ENCODE measurements at places on chromosomes 2 and 18.
A peak's percentile ranks its signal among the peaks of the same experiment; 100 is the strongest.

- H3K36me3 ChIP-seq, result peaks cover 6% of the 10 kb centered on the region
- H3K27me3 ChIP-seq, result no peaks in the 10 kb centered on the region
- H3K4me3 ChIP-seq, result no peak overlapping the region
- peaks cover 4% of the 10 kb centered on the region for H3K4me1 ChIP-seq
These were observed 4.8 kb downstream of the PDK1 start for GRCh38 chr2:172560721-172561120.

- no peak for DNase-seq
- peaks cover 3% of the 10 kb centered on the region for H3K4me1 ChIP-seq
- H3K27ac ChIP-seq, result no peak overlapping the region
- no peak overlapping the region for H3K4me3 ChIP-seq
- no peaks in the 10 kb centered on the region for H3K27me3 ChIP-seq
These were observed 59.5 kb downstream of the MFSD6 start for GRCh38 chr2:190467575-190468083.

- DNase-seq, result no peak
- no peaks in the 10 kb centered on the region for H3K27me3 ChIP-seq
- H3K4me3 ChIP-seq, result no peak overlapping the region
- H3K27ac ChIP-seq, result no peak overlapping the region
These were observed 30.2 kb upstream of the CABYR start for GRCh38 chr18:24108641-24109040.

GRCh38 chr18:56721031-56721430, 69.9 kb downstream of the WDR7 start:
- no peaks in the 10 kb centered on the region for H3K27me3 ChIP-seq
- no peak overlapping the region for H3K27ac ChIP-seq
- no peak overlapping the region for H3K4me3 ChIP-seq
- no peaks in the 10 kb centered on the region for H3K4me1 ChIP-seq
- DNase-seq, result no peak
- no peaks in the 10 kb centered on the region for H3K36me3 ChIP-seq

- H3K36me3 ChIP-seq, result no peaks in the 10 kb centered on the region
- DNase-seq, result no peak
- no peaks in the 10 kb centered on the region for H3K4me1 ChIP-seq
- no peak overlapping the region for H3K4me3 ChIP-seq
- no peaks in the 10 kb centered on the region for H3K27me3 ChIP-seq
These were observed 190.2 kb downstream of the GALR1 start for GRCh38 chr18:77439888-77440287.

DNA sequence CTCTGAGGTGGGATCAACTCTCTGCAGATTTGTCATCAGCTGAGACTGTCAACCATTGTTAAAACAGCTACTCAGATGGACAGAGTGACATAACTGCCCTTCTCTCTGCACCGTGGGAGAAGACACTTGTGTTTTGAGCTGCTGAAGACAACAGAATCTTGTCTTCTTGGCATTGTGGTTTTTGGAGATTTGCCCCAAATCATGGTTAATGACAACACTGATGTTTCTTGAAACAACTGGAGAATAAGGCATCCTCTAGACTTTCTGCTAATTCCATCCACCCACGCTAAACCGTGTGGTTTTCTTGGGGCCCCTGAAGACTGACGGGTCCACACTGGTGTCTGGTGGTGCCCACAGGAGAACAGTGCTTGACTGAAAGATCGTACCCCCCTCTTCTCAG, 39.5 kb downstream of the SH3BP4 start:
- DNase-seq, result no peak
- peaks cover 16% of the 10 kb centered on the region for H3K36me3 ChIP-seq
- no peaks in the 10 kb centered on the region for H3K27me3 ChIP-seq
- H3K27ac ChIP-seq, result no peak overlapping the region
- H3K4me1 ChIP-seq, result peaks cover 55% of the 10 kb centered on the region
- H3K4me3 ChIP-seq, result peak overlapping the region; percentile 11

GRCh38 chr2:117960231-117960630, 53.6 kb downstream of the CCDC93 start:
- peaks cover 3% of the 10 kb centered on the region for H3K4me1 ChIP-seq
- H3K36me3 ChIP-seq, result peaks cover 95% of the 10 kb centered on the region
- no peak overlapping the region for H3K4me3 ChIP-seq
- no peak for DNase-seq
- no peak overlapping the region for H3K27ac ChIP-seq

DNA sequence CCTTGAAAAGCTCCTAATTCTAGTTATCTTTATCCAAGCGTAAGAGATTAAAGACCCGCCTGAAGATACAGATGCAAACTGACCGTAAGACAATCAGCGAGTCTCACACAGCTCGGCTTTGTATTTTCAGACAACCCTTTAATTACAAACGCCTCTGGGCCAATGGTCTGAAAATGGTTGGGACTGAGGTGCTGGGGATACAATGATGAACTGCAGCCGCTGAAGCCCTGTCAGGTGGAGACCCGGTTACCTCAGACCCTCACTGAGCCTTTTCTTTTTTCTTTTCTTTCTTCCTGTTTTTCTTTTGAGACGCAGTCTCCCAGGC, 715 bp upstream of the CFAP36 start:
- H3K36me3 ChIP-seq, result peaks cover 5% of the 10 kb centered on the region
- H3K27ac ChIP-seq, result peak overlapping the region; percentile 35
- H3K4me3 ChIP-seq, result peak overlapping the region; percentile 67

- H3K36me3 ChIP-seq, result no peaks in the 10 kb centered on the region
- H3K27ac ChIP-seq, result peak overlapping the region; percentile 94
- H3K27me3 ChIP-seq, result no peaks in the 10 kb centered on the region
- no peak overlapping the region for H3K4me3 ChIP-seq
These were observed 15.5 kb upstream of the SLC20A1 start for GRCh38 chr2:112630268-112630667.

DNA sequence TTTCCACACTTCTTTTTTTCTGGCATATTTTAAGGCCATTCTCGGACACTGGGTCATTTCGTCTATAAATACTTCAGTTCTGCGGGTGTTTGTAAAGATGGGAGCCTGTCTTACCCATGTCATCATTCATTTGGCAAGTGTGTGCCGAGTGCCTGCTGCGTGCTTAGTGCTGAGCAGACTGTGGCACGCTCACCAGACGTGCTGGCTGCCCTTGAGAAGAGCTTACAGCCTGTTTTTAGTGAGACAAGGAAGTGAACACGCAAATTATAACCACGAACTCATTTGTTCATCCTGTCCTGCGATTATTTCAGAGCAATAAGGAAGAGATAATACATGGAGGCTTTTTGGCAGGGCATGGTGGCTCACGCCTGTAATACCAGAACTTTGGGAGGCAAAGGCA, 10.4 kb upstream of the STON1 start:
- no peak for DNase-seq
- H3K36me3 ChIP-seq, result peaks cover 39% of the 10 kb centered on the region
- H3K27ac ChIP-seq, result no peak overlapping the region
- no peak overlapping the region for H3K4me3 ChIP-seq

DNA sequence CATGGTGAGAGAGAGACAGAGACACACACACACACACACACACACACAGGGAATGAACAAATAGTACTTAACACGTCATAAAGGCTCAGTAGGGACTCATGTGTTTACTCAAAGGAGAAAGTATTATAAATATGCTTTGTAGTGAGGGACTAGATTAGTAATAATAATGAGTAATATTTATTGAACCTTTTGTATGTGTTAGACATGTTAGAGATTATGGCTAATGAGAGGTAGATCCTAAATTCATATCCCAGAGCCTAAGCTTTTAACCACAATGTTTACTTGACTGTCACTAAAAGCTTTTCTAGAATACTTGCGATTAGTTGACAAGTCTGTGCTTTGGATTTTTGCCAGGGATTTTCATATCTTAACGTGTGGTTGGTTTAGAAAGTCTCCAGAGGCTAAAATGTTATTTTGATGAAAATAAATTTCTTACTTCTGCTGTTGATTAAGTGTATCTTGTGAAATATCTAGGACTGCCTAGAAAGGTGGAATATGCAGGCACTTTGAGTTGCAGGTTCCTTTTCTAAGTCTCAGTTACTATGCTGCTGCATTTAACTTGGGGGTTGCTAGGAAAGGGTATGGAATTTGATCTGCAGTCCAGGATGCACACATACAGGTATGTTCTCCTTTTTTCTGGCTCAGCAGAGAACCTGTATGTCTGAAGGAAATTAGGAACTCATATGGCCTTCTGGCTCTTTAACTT, 64.5 kb downstream of the UBR3 start:
- H3K36me3 ChIP-seq, result peaks cover 3% of the 10 kb centered on the region
- H3K4me3 ChIP-seq, result no peak overlapping the region
- H3K4me1 ChIP-seq, result no peaks in the 10 kb centered on the region

DNA sequence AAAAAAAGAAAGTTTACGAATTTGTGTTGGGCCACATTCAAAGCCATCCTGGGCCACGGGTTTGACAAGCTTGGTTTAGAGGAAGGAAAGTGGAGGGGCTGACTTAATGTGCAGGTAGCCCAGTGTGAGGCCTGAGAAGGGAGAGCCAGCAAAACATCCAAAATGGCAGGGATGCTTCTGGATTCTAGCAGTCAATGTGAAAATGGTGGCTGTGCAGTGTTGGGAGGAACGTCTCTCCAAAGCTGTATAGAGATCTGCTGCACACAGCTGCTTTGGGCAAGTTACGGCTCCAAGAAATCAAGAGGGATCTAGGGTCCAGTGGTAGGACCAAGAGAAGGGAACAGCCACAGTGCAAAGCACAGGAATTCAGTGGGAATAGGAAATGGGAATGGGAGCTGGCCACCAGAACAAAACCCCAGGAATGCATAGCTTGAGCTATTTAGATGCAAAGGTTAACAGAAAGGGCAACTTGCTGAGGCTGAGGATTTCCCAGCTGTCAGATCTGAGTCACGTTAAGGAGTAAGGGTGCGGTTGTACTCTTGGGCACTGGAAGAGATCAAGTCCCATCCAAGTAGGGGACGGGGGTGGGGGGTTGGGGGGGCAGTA, 70.6 kb downstream of the B3GNT2 start:
- no peaks in the 10 kb centered on the region for H3K27me3 ChIP-seq
- peak overlapping the region; percentile 42 for H3K27ac ChIP-seq
- peak; percentile 92 for DNase-seq
- H3K4me3 ChIP-seq, result no peak overlapping the region
- H3K4me1 ChIP-seq, result peaks cover 4% of the 10 kb centered on the region

DNA sequence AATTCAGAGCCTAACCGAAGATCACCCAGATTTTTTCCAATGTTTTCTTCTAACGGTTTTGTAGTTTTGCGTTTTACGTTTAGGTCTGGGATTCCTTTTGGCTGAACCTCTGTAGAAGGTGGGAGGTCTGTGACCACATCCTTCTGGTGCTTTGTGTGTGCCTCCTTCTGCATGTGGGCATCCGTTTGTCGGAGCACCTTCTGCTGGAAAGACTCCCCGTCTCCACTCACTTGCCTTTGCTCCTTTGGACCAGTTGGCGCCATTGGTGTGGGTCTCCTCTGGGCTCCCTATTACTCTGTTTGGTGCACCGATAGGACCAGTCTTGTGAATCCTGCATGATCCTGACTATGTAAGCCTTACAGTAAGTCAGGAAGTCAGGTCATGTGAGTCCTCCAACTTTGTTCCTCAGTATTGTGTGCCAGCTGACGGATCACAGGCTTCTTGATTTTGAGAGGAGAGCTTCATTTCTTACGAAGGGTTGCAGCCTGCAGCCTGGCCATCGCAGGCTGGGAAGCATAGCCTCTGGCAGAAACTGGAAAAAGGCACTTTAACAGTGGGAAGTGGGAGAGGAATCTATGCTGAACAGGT, 13.6 kb downstream of the AQP12A start:
- DNase-seq, result no peak
- no peaks in the 10 kb centered on the region for H3K36me3 ChIP-seq
- peaks cover 79% of the 10 kb centered on the region for H3K27me3 ChIP-seq
- no peak overlapping the region for H3K27ac ChIP-seq

GRCh38 chr2:99936065-99936464, 206.3 kb downstream of the AFF3 start:
- H3K36me3 ChIP-seq, result no peaks in the 10 kb centered on the region
- peaks cover 20% of the 10 kb centered on the region for H3K27me3 ChIP-seq
- no peak for DNase-seq
- no peak overlapping the region for H3K4me3 ChIP-seq

All from mesenchymal stem cell (in vitro differentiated cells and primary cell).